ENCODE measurements at places on chromosomes 16 and 17.

- no peak for DNase-seq
These were observed 33.4 kb upstream of the CLEC18A start for GRCh38 chr16:69917739-69918138.

- DNase-seq, result peak; percentile 56
These were observed 83.9 kb upstream of the IRX5 start for GRCh38 chr16:54846766-54847165.

- peak; percentile 66 for DNase-seq
These were observed 50.8 kb upstream of the ENDOV start for GRCh38 chr17:80364091-80364691.

GRCh38 chr17:79754370-79754769 lies 23.6 kb upstream of the CBX2 start:
- no peak for DNase-seq

GRCh38 chr16:50451951-50452508 lies 83.2 kb upstream of the BRD7 start:
- DNase-seq, result no peak

DNA sequence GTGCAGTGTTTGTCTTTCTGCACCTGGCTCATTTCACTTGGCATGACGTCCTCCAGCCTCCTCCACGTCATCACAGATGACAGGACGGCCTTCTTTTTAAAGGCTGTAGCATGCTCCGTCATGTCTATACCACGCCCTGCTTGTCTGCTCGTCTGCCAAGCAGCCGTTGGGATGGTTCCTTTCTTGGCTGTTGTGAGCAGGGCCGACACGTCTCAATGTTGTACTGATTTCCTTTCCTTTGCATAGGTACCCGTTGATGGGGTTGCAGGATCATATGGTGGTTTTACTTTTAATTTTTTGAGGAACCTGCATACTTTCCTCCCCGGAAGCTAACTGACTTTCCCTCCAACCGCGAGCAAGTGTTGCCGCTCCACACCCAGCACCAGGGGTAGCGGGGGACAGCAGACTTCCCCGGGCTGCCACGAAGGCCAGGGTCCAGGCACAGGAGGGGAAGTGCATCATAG lies 212.2 kb upstream of the ZNF469 start:
- DNase-seq, result no peak

DNA sequence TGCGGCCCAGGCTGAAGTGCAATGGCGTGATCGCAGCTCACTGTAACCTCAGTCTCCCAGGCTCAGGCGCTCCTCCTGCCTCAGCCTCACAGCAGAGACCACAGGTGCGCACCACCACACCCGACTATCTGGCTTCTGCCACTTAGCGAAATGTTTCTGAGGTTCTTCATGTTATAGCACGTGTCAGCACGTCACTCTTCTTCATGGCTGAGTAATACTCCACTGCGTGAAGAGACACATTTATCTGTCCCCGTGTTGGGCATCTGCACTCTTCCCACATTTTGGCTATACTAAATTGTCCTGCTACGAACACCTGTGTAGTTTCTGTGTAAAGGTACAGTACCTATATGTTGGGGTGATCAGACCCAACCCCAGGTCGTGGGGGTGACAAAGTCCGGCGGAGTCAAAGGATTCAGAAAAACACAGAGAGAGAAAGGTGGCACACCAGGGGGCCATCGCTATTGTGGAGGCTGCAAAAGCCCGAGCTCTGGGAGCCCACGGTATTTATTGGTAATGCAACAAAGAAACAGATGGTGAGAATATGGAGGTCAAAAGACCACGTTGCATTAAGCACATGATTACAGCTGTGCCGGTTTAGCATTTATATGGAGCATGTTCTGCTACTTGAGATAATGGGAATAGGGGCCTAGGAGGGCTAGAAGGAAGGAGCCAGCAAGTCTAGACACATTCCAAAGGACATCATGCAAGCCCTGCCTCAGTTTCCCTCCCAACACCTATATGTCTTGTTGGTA lies 851 bp upstream of the DPEP1 start:
- peak; percentile 40 for DNase-seq

DNA sequence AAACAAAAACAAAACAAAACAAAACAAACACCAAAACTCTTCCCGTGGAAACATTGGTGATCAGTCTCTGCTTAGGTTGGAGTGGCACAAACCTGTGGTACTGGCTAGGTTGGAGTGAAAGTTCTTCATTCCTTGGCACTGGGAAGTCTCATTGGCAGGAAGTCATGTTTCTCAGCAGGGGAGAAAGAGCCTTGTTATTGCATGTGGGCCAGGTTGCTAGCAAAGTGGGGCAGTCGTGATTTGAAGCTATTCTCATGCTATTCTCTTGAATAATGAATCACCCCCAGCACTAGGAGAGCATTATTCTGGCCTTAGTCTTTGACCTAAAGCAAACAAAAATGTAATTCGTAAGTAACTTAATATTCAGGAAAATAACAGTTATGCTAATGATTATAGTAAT lies 24.3 kb upstream of the B4GALNT2 start:
- DNase-seq, result no peak

DNA sequence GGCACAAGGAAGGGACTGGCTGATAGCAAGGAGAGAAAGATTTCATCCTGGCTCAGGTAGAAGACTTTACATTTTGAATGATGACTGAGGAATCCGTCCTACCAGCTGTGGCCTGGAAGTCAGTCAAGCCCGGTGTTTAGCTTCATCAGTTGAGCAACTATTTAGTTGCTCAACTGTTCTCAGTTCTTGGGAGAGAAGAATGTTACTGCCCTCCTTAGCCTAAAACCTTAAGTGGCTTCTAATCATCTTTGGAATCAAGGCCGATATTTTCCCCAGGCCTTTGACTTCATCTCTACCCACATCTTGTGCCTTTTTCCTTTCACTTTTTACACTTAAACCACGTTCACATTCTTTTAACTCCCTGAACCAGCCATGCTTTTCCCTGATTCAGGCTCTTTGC lies 17.3 kb upstream of the RBL2 start:
- no peak for DNase-seq

DNA sequence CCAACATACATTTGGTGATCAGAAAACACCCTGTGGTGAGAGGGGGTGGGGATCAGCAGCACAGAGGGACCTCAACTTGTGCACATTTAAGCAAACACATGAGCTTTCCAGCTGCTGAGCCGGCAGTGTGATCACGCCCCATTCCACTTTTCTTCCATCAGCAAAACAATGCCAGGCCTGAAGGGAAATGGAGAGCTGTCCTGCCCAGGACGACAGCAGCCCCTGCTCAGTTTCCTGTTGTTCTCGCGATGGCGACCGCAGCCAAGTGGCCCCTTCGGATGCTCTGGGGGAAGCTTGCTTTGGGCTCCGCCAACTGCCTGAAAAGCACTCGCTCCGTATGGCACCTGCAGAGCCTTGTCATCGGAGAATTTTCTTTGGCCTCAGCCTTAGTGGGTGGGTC lies 272.3 kb downstream of the FOXL1 start:
- DNase-seq, result no peak

DNA sequence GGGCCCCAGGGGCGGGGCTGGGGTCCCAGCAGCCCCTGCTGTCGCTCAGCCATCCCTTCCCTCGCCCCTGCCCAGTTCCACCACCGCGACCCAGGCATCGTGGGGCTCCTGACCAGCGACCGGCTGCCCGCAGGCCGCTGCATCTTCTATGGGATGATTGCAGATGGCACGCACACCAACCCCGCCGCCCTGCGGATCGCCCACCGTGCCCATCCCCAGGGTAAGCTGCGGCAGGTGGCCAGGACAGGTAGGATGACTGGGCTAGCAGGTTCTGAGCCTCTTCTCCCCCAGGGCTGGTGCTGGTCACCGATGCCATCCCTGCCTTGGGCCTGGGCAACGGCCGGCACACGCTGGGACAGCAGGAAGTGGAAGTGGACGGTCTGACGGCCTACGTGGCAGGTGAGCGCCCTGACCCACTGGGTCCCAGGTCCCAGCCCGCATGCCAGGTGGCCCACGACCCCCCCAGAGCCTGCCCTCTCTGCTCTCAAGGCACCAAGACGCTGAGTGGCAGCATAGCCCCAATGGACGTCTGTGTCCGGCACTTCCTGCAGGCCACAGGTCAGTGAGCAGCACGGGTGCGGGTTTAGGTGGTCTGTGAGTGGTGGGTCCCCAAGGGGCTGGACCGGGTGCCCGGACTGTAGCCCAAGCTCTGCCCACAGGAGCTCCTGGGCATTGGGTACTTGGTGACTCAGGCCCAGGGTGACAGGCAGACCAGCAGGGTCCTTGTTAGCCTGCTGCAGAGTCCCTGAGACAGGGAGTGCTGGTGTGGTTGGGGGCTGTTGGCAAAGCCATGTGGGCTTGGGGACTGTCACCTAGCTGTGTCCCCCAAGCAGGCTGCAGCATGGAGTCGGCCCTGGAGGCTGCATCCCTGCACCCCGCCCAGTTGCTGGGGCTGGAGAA lies 2.8 kb downstream of the CEMP1 start:
- peak; percentile 66 for DNase-seq

DNA sequence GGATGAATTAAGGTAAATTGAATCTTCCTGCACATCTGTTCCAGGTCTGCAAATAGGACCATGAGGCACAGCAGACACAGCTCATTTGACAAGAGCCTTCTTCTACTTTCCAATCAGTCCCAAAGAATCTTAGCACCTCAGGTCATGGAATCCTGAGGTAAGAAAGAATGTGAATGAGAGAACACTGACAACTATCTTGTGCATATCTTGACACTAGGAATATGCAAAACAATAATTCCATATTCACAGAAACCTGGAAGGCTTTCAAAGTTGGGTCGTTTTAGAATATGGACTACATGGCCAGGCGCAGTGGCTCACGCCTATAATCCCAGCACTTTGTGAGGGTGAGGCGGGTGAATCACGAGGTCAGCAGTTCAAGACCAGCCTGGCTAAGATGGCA lies 1009.4 kb upstream of the GOT2 start:
- no peak for DNase-seq

DNA sequence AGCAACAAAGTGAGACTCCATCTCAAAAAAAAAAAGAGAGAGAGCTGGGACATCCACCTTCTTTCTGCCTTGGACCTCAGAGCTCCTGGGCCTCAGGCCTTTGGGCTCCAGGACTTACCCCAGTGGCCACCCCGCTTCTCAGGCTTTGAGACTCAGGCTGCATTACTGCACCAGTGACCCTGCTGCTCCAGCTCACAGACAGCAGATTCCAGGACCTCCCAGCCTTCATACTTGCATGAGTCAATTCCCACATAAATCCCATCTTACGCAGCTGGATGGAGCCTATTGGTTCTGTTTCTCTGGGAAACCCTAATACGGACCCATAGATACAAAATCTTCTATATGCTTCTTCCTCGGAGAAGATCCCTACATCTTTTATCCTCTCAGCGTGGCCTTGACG lies 2.1 kb upstream of the CEP295NL start:
- no peak for DNase-seq

DNA sequence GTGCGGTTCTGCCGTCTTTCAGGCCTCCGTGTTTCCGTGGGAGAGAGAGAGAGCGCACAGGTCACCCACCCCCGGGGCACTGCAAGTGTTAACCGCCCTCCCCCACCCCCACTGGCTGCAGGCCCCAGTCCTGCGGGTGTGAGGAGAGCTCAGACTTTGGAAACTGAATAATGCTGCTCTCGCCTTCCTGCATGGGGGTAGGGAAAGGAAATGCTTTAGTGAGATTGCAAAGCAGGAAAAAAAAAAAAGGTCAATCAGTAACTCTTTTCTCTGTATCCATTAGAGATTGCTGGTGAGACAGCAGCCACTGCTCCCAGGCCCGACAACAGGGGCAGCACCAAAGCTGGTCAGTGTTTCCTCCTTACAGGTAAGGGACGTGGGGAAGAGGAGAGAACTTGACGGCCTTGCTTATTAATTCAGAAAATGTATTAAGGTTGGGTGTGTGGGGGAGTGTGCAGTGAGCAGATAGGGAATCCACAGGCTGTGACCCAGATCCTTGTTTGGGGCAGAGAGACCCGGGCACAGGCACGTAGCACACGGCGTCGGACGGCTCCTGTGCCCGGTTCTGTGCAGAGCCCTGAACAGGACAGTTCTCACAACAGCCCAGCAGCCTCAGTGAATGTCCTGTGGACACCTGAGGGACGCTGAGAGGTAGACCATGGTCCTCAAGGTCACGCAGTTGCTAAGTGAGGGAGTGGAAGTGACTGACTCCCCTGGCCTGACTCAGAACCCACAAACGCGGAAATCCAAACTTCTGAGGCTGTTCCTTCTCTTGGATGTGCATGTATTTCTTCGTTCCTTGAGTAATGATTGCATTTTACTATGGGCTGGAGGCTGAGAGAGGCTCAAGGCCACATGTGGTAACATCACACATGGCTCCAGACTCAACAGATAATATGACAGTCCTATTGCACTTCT lies 156.5 kb downstream of the FOXL1 start:
- DNase-seq, result no peak

GRCh38 chr17:55444471-55445441 lies 23.1 kb upstream of the MMD start:
- DNase-seq, result no peak

DNA sequence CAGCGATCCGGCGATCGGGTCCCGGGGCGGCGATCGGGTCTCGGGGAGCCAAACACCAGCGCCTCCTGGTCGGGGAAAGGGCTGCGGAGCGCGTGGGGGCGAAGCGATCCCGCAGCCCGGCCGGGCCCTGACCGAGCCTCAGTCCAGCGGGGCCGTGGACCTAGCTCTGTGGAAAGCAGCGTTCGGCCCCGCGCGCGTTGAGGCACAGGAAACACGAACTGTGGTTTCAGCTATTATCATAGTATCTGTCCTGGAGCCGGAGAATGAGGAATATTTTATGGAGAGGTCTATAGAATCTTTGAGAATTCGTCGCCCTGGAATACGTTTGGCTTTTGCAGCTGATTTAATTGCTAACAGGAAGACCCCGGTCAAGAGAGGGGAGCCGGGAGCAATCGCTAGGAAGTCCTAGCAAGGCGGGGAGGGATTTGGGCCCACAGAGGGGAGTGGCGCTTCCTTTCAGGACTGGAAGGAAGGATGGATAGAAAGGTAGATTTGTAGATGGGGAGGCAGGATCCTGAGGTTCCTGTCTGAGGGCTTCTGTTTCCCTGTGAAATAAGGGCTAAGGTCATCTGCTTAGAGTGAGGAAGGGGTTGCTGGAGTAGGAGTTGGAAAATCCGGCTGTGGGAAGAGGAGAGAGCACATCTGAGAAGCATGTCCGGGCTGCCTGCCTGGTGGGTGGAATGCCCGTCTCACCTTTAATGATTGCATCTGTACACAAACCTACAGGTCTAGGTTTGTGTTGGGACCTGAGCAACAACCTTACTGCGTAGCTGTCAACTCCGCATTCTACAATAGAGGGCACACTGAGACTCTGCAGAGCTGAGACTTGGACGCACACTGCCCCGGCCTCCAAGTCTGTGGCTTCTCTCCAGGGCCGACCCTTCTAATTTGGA lies 770 bp downstream of the CCNF start:
- DNase-seq, result no peak

GRCh38 chr17:55664287-55664686 lies 58.4 kb downstream of the TMEM100 start:
- no peak for DNase-seq

GRCh38 chr17:17528696-17529652 lies 32.8 kb upstream of the RASD1 start:
- DNase-seq, result no peak

Measured in RWPE2 (cell line).